Activated CD8-positive, alpha-beta memory T cell treated with anti-CD3 and anti-CD28 coated beads for 1 hour (primary cell): ENCODE measurements at places on chromosomes 3 and 15.

- DNase-seq: no peak
Measured at GRCh38 chr3:172235698-172236097, 196.3 kb downstream of the FNDC3B start.

- DNase-seq: no peak
Measured at GRCh38 chr3:138314751-138315150, 14.9 kb downstream of the NME9 start.

DNA sequence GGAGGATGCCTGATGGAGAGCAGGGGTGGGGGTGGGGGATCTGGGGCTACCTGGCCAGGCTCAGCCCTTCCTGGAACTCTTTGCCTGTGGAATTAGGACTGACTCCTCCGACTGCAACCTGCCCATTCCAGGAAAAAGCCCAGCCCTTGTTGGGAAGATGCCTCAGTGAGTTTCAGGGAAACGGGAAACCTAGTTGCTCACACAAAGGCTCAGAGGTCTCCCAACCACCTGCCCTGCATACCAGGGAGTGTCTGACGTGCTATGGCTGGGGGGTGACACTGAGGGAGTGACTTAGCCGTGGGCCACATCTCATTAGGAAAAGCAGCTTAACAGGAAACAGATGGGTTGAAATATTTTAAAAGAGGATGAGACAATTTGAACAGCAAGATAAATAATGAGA is 27.9 kb downstream of the CYP8B1 start:
- no peak for DNase-seq

- DNase-seq: no peak
Measured at GRCh38 chr3:1135194-1135593, 42.4 kb downstream of the CNTN6 start.

- DNase-seq: no peak
Measured at GRCh38 chr15:98669638-98670037, 21.3 kb downstream of the IGF1R start.

- no peak for DNase-seq
Measured at GRCh38 chr3:123081718-123082369, 15.0 kb downstream of the PDIA5 start.

- no peak for DNase-seq
Measured at GRCh38 chr3:125622381-125622791, 27.1 kb upstream of the OSBPL11 start.

DNA sequence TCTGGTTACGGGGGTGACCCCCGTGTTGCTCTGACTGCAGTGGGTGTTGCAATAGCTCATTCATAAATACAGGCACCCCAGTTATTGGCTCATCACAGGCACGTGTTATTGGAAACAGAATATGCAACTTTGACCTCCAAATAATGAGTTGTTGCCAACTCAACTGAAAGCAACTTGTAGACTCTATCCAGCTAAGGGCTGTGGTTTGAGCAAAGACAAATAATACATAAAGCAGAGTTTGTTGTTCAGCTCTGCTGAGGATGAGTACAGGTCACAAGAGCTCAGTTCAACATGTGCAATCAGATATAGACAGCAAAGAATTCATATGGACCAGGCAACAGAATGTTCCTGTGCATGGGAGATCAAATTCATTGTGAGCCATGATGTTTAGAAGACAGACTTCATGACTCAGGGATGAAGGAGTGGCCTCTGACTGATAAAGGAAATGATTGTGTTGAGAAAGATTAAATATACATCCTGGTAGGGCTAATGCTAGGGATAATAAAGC is 87.6 kb upstream of the LRIG1 start:
- DNase-seq: no peak

GRCh38 chr3:65042675-65043074 is 354.9 kb upstream of the ADAMTS9 start:
- DNase-seq: no peak

DNA sequence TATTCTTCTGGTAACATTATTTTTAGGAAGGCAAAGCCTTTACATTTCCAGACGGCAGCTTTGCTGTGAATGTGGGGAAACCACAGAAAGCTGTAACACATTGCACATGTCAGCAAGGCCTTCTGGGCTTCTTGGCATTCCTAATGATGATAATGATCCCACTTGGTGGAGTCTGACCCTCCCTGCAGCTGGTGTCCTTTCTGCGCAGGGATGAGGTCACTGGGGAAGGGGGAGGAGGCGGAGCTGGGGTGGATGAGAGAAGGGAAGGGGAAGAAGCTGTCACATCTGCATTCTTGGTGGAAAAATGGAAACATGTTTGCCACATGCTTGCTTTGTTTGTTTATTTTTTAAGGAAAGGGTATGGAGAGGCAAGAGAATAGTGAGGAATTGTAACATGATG is 68.6 kb downstream of the FILIP1L start:
- no peak for DNase-seq

GRCh38 chr15:39283531-39283930 is 297.3 kb upstream of the THBS1 start:
- DNase-seq: no peak

DNA sequence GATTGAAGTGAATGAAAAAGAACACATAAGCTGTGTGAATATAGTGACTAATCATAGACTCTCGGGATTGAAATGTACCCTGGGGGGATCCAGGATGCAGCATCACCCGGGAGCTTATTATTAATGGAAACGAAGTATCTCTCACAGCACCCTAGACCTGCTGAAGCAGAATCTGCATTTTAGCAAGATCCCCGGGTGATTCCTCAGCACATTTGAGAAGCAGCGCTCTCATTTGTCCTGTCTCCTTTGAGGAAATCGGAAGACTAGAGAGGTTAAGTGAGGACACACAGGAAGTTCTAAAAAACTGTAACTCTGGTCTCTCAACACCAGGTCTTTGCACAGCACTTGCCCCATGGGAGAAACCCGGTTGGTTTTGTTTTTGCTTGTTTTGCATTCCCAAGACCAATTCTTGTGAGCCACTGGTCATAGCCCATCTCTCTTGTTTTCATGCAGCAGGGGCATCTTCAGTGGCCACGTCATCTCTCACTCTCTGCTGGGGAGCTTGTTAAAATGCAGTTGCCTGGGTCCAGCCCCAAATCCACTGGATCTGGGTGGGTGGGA is 30.2 kb downstream of the ZNF710 start:
- no peak for DNase-seq

DNA sequence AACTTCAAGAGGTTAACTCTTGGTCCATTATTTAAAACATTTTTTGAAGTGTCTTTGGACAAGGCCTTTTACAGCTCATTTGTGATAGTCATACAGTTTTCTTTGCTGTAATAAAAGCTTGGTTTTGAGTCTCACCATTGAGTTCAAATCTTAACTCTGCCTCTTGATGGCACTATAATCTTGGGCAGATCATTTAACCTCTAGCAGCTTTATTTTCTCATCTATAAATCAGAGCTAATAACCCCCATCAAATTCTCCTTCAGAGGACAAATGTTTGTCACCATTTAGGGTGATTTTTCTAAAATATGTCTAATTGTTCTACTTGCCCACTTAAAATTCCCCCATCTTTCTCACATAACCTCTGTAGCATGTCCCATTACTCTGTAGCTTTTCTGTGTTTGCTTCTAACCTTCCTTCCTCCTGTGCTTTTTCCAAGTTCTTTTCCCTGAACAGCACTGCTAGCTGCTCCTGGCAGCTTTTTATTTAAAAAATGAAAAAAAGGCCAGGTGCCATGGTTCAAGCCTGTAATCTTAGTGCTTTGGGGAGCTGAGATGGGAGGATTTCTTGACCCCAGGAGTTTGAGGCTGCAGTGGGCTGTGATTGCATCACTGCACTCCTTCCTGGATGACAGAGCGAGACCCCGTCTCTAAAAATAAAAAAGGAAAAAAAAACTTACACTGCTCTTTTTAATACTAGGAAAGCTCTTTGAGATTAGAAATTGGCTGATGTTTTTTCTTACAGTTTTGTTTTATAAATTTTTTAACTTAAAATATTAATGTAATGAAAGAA is 28.5 kb downstream of the UBE2E1 start:
- DNase-seq: no peak

DNA sequence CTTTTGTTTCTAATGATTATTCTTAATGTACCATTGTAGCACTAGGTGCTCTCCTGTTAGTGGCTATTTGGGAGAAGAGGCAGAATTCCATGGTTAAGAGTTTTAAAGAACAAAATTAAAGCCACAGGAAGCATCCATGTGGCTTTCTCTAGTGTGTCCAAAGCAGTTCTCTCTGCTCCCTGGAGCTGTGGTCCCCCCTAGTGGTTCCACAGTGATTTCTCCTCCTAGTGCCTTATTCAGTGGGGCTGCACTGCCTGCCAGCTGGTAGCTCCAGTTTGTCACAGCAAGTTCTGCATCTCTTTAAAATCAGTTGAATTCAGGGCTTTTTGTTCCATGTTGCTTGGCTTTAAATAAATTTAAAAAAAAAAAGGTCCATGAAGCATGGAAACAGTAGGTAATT is 39.6 kb upstream of the FAM98B start:
- DNase-seq: no peak

GRCh38 chr3:175489406-175489805 is 630.3 kb downstream of the NAALADL2 start:
- no peak for DNase-seq

DNA sequence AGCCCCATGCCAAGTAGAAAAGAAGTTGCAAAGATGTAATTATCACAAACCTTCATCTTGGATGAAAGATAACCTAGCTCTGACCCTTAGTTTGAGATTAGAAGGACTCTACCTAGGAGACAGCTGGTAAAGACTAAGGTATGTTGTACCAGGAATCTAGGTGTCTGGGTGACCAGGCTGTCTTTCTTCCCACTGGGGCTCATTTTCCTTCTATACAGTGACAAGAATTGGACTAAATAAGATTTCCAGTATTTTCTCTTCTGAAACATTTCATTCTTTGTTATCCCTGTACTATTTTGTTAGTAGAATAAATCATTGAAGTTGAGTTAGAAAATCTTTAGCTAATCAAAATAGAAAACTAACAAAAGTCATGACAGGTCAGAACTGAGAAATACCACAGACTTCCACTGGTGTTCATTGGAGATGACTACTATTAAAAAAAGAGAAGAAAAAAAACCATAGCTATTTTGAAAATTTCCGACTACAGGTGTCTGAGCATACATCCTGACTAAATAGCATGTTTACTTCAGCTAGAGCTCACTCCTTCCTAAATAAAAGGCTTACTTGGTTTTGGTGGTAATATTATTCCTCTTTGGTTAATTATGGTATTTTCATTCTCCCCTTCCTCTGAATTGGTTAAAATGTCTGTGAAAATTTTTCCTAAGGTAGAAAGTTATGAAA is 10.1 kb downstream of the TGFBR2 start:
- no peak for DNase-seq

GRCh38 chr15:69976366-69976994 is 121.2 kb downstream of the TLE3 start:
- DNase-seq: no peak

DNA sequence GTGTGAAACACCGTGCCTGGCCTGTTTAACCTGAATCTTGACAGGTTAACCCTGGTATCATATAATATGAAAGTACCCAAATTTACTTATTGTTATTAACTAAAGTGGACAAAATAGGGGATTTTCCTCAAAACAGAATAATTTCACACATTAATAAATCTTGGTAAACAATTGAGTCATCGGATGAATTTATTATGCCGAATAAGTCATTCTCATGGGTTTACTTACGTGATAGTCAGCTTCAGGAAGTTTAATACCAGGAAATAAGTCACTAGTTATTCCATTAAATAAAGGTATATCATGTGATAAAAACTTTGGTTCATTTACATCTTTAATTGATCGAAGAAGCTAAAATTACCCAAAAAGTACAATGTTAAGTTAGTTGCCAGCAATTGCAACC is 99.7 kb downstream of the DNAH12 start:
- no peak for DNase-seq

DNA sequence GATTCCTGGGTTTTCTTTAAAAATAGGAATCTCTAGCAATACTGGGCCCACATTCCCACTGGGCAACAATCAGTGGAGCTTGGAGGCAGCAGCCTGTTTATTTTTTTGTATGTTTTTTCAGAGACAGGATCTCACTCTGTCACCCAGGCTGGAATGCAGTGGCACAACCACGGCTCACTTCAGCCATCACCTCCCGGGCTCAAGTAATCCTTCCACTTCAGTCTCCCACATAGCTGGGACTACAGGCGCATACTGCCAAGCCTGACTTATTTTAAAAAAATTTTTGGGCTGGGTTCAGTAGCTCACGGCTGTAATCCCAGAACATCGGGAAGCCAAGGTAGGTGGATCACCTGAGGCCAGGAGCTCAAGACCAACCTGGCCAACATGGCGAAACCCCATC is 29.1 kb upstream of the GNB5 start:
- DNase-seq: no peak
